ENCODE measurements at places on chromosomes 13 and 19.

DNA sequence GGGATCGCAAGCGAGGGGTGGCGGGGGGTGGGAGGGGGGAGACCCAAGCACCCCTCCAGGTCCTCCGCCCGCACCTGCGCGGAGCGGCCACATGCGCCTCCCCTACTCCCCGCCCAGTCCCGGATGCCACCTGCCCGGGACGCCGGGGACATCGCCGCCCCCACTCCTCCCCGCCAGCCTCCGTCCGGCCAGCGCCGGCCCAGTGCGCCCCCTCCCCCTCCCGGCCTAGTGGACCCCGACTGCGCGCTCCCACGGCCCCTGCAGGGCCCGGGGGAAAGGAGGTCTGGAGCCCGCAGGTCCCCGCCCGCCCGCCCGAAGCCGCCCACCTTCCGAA lies 263 bp downstream of the RHPN2 start:
- no peak for DNase-seq

DNA sequence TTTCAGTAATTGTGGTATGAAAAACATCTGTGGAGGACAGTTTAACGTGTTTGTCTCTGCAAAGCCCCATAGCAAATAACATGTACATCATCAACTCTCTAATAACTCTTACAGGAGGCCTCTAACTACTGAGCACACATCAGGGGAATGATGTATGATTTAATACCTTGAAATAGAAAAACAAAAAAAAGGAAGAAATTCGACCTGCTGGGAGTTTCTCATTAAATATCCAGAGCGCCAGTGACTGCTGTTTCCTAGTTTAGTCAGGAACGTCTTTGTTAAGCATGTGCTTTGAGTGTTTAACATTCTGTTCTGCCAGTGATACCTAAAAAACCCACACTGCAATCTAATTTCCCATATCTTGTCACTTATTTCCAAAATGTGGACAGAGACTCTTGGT lies 235.4 kb downstream of the PCDH20 start:
- DNase-seq: no peak

DNA sequence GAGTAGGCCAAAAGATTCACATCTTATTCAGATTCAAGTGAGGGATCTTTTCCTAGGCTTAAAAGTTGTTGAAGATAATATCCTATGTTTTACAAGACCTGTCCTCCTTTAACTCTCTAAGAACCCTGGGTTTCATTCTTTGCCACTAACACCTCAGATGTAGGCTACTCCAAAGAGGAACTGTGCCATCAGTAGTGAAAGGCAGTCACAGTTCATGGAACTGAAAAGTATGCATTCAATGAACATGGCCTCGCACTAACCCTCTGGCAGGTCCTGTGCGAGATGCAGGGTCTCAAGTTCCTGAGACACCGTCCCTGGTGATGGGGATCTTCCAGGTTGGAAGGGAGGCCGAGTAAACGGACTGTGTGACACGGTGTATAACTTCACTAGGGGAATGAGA lies 4.3 kb downstream of the LGALS14 start:
- DNase-seq: no peak

- DNase-seq: no peak
These were observed 2504.6 kb downstream of the PCDH9 start for GRCh38 chr13:64725492-64725891.

DNA sequence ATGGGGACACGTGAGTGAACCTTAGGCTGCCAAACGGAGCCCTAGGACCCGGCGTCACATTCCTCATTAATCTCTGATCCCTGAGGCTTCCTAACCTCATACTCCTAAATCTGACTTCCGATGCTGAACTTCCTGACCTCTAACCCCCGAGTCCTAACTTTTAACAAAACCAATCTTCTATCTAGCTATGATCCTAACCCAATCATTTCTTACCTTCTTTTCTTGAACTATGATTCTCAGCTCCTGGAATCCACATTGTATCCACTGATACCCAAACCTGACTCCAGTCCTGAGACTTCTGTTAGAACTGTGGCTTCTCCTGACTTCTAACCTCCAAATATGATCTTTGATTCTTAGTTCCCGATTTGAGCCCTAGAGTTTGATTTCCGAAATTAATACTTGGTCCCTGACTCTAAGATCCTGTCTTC lies 447 bp downstream of the NFKBIB start:
- no peak for DNase-seq

DNA sequence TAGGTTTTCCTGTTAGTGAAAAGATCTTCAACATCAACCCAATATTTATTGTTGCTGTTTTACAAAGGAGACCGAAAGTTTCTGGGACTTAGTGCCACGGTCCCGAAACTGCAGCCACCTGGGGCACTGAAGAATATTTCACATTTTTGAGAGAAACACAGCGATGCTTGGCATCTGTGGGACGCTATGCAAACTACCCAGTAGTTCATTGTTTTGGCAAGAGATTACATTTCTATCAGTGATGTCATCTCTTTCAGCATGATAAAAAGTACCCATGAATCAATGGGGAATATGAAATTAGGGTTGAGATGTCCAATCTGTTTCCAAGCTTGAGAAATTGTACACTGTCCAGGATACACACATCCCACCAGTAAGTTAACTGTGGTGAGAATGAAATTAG lies 43.9 kb downstream of the TGDS start:
- no peak for DNase-seq

DNA sequence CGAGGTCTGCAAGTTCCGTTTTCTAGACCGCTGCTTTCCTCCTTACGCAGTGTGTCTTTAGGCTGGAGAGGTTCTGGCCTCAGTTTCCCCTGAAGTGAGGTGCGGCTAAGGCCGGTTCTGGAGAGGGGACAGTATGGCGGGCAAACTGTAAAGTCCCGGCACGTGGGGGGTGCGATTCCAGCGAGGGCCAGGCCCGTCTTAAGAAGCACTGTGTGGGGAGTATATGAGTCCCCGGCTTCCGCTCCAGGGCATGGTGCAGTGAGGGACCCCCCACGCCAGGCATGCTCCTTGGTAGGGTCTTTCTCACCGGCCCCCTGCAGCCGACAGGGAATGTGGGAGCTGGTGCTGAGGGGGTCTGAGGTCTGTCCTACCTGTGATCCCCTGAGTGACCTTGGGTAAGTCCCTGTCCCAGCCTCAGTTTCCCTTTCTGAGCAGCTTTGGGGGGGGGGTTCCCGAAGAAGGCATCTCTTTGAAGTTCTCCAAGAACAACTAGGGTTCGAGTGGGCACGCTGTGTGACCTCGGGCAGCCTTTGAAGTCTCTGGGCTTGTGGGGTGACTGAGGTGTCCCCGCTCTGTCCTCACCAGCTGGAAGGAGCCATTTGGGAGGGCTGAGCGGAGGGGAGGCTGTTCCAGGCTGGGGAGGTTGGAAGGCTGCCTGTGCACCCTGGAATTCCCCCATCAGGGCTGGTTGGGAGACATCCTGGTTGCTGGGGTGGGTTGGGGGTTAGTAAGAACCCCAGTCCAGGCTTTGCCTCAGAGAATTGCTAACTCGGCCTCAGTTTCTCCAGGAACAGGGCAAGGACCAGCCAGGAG lies 1.5 kb downstream of the NFIC start:
- no peak for DNase-seq

DNA sequence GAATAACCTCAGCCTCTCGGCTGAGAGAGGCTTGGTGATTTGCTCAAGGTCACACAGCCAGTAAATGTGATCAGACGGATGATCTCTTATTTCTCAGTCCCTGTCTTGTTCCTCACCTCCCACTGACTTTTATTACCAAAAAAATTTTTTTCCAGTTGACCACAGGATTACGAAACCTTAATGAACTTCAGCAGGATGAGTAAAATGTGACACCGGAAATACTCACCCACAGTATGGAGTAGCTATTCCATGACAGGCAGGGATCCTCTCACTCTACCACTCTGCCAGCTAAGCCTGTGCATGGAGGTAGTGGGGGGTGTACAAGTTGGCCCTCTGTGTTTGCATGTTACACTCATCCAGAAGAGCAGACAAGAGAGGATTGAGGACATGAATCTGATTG lies 916.4 kb downstream of the UQCRFS1 start:
- no peak for DNase-seq
